Stimulated activated CD8-positive, alpha-beta memory T cell treated with anti-CD3 and anti-CD28 coated beads, Interleukin-7, amount 100 ng/mL, for 48 hours (primary cell): ENCODE measurements at places on chromosomes 11 and 22.

DNA sequence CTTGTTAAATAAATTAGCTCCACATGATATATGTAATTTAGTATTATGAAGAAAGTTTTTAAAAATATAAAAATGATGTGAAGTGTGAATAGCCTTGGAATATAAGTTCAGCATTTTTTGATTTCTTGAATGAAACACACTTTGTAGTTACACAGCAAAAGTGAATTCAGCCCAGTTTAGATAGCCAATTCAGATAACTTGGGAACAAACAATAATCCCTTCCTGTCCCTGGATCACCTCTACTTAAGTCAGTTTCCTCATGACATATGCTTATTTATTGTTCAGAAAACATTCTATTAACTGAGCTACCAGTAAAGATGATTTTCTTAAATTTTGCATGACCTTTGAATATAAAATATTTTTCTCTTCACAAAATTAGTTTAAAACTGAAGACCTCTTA is 107.4 kb downstream of the PGR start:
- no peak for DNase-seq

DNA sequence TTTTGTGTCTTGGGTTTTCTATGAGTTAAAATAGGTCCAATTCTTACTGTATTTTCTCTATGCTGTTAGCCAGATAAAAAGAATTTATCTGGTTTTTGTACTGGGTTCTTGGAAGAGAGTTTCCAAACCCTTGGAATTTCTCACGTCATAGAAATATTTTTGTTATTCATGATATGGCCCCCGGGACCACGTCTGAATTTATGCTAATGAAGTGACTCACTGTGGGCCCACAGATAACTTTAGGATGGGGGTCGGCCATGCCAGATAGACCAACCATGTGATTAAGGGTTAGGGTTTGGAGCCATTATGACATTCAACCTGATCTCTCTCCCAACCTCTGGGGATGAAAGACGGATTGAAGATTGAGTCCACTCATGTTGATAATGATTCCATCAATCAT is 35.6 kb upstream of the DDI1 start:
- no peak for DNase-seq

GRCh38 chr11:69259096-69259495 is 34.9 kb upstream of the MYEOV start:
- DNase-seq, result no peak

DNA sequence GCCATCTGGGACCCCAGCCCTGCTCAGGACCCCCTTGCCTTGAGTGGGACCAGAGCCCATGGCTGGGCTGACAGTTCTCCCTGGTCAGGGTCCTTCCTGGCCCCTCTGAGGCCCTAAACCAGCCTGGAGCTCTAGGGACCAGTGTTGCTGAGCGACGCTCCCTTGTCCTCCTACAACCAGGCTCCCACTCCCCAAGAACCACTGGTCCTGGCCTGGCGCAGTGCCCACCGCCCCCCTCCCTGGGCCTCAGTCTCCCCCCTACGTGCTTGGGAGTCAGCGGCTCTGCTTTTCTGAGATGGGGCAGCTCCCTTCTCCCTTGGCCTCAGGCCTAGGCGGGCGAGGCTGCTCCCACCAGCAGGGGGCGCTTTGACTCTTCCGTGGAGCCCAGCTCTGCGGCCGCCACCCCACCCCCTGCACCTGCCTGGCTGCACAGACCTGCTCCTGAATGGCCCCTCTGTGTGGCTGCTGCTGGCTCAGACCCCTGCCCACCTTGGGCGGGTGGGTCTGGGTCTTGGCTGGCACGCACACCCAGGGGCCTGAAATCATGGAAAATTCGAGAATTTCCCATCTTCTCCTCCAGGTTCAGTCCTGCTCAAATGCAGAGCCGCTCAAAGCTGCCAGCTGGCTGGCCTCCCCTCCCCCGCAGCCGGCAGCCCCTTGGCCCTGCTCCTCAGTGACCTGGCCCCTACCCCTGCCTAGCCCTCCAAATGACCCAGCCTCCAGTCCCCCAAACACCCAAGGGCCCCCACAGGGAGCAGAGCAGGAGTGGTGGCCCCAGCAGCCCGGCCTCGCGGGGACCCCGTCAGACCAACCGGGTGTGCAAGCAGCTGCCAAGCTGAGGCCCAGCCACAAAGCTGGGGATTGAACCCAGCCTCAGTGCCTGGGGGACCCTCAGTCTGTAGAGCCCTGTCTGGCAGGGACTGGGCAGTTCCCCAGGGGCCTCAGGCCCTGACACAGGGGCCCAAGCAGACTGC is 9.1 kb downstream of the PRR33 start:
- peak; percentile 61 for DNase-seq

- DNase-seq, result no peak
Observed at GRCh38 chr11:100467821-100468508, 219.1 kb upstream of the ARHGAP42 start.

DNA sequence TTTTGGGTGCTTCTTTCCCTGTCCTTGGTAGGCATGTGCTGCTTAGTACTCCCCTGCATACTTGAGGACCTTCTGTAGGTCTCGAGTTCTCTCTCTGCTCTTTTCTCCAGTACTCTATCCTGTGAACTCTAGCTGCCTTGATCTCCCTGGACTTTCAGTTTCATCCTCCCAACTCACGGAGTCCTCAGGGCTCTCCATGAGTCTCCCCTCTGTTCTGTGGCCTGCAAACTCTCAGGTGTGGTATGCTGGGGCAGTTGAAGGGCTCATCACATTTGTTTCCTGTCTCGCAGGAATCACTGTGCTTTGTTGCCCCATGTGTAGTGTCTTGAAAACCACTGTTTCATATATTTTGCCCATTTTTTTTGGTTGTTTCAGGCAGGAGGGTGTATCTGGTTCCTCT is 3.3 kb upstream of the PACS1 start:
- no peak for DNase-seq

DNA sequence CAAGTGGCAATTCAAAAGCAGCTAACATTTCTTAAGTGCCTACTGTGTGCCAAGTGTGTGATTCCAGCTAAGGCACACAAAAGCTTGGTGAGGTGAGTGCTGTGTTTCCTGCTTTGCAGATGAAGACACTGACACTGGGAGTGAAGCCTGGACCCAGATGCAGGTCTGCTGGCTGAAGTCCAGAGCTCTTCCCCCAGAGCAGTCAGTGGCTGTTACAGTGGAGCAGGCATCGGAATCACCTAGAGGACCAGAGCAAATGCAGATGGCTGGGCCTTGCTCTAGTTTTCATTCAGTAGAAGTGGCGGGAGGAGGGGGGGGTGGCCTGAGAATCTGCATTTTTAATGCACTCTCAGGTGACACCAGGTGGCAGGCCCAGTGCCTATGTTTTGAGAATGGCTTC is 342.3 kb downstream of the CADM1 start:
- DNase-seq, result no peak

DNA sequence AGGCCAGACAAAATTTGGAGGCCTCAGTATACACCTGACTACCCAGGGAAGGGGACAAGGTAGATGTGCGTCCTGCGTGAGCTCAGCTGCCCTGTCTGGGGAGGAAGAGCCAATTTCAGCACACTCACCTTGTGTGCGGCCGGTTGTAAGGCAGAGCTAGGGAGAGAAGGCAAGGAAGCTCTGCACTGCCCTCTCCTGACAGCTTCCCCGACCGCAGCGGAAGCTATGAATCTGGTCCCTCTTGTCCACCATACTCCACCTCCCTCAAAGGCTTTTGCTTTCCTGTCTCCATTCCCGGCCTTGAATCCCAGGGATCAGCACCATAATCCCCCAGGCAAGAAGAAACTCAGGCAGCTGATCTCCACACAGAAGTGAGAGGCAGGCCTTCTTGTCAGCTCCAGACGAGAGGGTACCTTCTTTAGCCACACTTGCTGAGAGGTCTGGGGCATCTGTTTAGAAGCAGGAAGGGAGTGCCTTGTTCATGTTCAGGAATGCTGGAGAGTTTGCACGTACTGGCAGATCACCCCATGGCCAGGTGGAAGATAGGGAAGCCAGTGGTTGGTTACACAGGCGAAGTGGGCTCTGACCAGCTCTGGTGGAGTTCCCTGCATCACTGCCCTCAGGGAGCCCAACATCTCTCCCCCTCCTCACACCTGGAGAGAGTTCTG is 62.5 kb downstream of the FEZ1 start:
- no peak for DNase-seq
